Thyroid gland (tissue), 4 donors: ENCODE measurements at places on chromosomes 16 and 17. TPM values are rescaled to one million over a fixed set of nuclear protein-coding genes. Genes with fewer than 3 reads are reported as not detected.

The TMEM220 gene
- total RNA-seq = 13.1 TPM

The LRRC75A gene
- total RNA-seq = 9.5 TPM

The SUMO2 gene
- 79.6 TPM for total RNA-seq

- DNase-seq = no peak
- no peaks in the 10 kb centered on the region for H3K27me3 ChIP-seq
- H3K36me3 ChIP-seq = no peaks in the 10 kb centered on the region
These were observed 73.3 kb downstream of the IRX5 start for GRCh38 chr16:55003916-55004315.

DNA sequence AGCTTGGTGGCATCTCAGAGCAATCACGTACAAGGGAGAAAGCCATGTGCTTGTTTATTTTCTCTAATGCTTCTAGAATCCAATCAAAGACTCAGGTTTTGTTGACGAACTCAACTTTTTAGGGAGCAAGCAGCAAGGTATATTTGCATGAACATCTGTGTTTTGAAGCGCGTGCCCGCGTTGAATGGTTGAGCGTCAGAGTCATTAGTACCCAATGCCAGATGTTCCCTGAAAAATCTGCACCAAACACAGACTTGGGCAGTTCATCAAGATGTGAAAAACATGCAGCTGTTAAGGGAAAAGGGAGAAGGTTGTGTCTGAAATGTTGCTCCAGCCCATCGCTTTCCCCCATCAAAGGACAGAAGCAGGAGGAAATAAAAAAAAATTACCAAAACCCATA is 170.4 kb downstream of the SNX29 start:
- H3K27me3 ChIP-seq = no peaks in the 10 kb centered on the region
- no peaks in the 10 kb centered on the region for H3K4me1 ChIP-seq

DNA sequence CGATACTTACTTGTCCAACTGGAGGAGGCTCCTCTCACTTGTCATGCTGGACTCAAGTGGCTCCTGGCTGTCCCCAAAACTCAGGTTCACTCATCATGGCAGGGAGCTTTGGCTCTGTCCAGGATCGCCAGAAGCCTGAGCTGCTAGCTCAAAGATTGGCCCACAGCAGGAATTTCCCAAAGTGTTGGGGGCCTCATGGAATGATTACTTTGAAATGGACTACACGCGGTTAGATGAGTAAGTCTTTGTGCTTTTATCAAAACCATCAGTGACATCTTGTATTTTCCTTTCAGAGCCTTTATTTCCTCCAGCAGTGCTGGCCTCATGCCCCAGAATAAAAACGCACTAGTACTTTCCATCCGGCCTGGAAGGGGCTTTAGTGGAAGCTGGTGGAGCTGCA is 29.2 kb upstream of the PHB1 start:
- H3K4me3 ChIP-seq = no peak overlapping the region
- DNase-seq = no peak
- no peaks in the 10 kb centered on the region for H3K4me1 ChIP-seq
- H3K36me3 ChIP-seq = no peaks in the 10 kb centered on the region
- H3K27me3 ChIP-seq = no peaks in the 10 kb centered on the region
- no peak overlapping the region for H3K27ac ChIP-seq

The MYL11 gene
- total RNA-seq = not detected

The OR1F1 gene
- total RNA-seq = not detected

DNA sequence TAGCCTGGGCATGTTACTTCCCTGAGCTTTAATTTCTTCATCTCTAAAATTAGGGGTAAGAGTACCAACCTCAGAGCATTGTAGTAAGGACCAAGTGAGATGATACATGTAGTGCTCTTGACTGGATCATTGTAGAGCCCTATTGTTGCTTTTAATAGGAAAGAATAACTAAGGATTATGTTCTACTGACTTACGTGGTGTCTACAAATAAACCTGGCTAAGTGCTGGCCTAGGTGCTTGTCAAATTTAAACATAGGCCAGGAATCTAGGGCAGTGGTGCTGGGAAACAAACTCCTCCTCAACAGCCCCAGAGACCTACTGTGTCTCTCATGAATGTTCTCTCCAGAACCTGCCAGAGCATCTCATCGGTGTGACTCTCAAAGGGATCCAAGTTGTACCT is 69.4 kb downstream of the ABCC12 start:
- no peak overlapping the region for H3K4me3 ChIP-seq
- no peak overlapping the region for H3K27ac ChIP-seq
- no peaks in the 10 kb centered on the region for H3K4me1 ChIP-seq
- DNase-seq = no peak
- H3K36me3 ChIP-seq = no peaks in the 10 kb centered on the region
